Stimulated activated CD4-positive, alpha-beta T cell treated with anti-CD3 and anti-CD28 coated beads, TNF-alpha, amount 100 ng/mL, for 24 hours (primary cell): ENCODE measurements at places on chromosomes 11 and 22.

- DNase-seq, result no peak
Measured at GRCh38 chr11:63761931-63762653, 6.5 kb downstream of the ZFTA start.

DNA sequence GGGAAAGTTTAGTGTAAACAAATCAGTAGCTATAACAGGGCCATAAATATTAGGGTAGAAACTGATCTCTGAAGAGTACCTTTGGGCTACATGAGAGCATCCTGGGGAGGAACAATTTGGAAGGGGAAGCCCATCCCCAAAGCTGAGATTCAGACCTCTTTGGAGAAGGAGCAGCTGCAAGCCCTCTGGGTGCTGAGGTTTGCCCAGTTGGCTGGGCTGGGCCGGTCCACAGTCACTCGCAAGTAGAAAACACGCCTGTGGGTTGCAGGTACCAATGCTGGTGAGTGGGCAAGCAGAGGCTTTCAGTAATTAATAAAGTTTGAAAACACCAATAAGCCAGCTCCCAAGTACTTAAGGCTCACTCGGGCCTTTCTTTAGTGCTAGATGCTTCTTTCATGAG is 124.5 kb downstream of the ARHGAP8 start:
- DNase-seq, result no peak

- peak; percentile 82 for DNase-seq
Measured at GRCh38 chr11:122743949-122744348, 88.4 kb downstream of the UBASH3B start.

DNA sequence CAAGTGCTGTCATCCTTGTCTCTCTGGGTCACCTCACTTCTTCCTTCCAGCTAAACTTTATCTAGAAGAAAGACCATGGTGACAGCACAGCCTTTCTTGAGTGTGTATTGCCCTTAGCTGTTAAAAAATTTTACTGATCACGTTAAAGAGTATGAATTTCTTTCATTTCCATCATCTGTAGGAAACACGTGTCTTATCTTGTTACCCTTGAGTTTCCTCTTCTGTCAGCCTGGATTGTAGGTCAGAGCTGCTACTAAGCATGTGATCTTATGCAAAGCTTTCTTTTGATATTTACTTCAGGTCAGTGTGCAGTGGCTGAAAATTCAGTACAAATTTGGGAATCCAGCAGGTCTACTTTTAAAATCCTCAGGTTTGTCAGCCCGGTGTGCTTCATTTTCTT is 512.2 kb upstream of the ARHGAP42 start:
- no peak for DNase-seq

- DNase-seq, result no peak
Measured at GRCh38 chr11:79152511-79152910, 288.3 kb downstream of the TENM4 start.

GRCh38 chr22:50236731-50237409 is 8.0 kb downstream of the TUBGCP6 start:
- no peak for DNase-seq

- no peak for DNase-seq
Measured at GRCh38 chr22:40462195-40462984, 92.0 kb downstream of the SGSM3 start.

- DNase-seq, result no peak
Measured at GRCh38 chr11:2142300-2142759, 3.1 kb upstream of the IGF2 start.

- DNase-seq, result no peak
Measured at GRCh38 chr11:100816823-100817222, 129.7 kb downstream of the ARHGAP42 start.

- no peak for DNase-seq
Measured at GRCh38 chr11:26028393-26028911, 303.5 kb upstream of the ANO3 start.
